ENCODE measurements at places on chromosomes 16 and 17. TPM values are rescaled to one million over a fixed set of nuclear protein-coding genes. Genes with fewer than 3 reads are reported as not detected.

DNA sequence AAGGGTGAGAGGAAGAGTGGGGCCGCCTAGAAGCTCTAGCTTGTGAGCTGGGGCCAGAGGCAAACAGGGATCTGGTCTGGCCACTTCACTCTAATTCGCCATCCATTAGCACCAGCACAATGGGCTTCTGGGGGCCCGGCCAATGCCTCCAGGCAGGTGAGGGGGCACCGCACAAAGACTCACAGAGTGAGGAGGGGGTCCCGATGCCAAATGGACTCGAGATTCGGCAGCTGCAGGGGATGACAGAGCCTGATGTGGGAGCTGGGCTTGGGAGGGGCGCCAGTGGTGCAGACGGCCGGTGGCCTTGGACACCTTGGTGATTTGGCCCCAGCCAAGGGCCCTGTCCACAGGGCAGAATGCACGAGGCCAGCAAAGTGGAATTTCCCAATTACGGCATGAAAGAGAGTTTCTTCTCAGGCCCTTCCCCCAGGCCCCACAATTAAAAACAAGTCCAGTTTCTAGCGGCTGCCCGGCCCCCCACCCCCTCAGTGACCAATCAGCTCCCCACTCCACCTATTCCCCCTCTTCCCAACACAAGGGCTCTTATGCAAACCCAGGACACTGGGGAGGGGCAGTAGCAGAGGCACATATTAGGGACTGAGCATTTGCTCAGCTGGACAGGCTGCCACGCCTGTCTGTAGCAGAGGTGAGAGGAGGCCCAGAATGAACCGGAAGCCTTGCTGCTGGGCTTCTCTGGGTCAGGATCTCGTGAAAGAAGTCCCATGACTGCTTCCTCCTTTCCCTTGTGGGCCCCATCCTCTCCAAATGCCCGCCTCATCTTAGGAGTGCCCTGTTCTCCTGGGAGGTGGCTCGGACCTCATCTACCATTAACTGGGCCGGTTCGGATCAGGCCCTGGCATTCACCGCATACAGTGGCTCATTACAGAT is 39.4 kb upstream of the MTSS2 start:
- H3K4me1 ChIP-seq, result peaks cover 34% of the 10 kb centered on the region
- H3K27me3 ChIP-seq, result no peaks in the 10 kb centered on the region
- H3K27ac ChIP-seq, result no peak overlapping the region
- no peak overlapping the region for H3K4me3 ChIP-seq
- H3K36me3 ChIP-seq, result peaks cover under 1% of the 10 kb centered on the region
- no peak for DNase-seq

DNA sequence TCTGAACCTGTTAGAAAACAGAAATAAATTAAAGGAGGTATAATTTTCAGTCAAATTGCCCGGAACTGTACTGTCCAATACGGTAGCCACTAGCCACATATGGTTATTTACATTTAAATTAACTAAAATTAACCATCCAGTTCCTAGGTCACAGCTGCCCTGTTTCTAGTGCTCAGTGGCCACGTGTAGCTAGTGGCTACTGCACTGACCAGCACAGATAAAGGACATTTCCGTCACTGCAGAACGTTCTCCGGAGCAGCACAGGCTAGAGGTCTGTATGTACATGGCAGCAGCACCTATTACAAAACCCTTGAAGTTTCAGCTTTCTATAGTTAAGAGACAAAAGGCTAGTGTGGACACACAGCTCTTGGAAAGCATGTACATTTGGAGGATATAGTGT is 33.7 kb downstream of the CPSF4L start:
- no peaks in the 10 kb centered on the region for H3K27me3 ChIP-seq
- peak overlapping the region; percentile 42 for H3K27ac ChIP-seq
- H3K4me1 ChIP-seq, result peaks cover 25% of the 10 kb centered on the region
- H3K4me3 ChIP-seq, result no peak overlapping the region
- DNase-seq, result no peak
- peaks cover 5% of the 10 kb centered on the region for H3K36me3 ChIP-seq

GRCh38 chr17:69495787-69496186 is 81.3 kb downstream of the MAP2K6 start:
- H3K4me1 ChIP-seq, result peaks cover 4% of the 10 kb centered on the region
- no peak overlapping the region for H3K4me3 ChIP-seq
- DNase-seq, result no peak
- no peak overlapping the region for H3K27ac ChIP-seq
- H3K36me3 ChIP-seq, result no peaks in the 10 kb centered on the region

GRCh38 chr17:75078284-75079022 is 9.3 kb upstream of the SLC16A5 start:
- no peaks in the 10 kb centered on the region for H3K36me3 ChIP-seq
- no peak overlapping the region for H3K4me3 ChIP-seq
- peaks cover 5% of the 10 kb centered on the region for H3K4me1 ChIP-seq
- DNase-seq, result no peak

- no peak overlapping the region for H3K4me3 ChIP-seq
- H3K36me3 ChIP-seq, result no peaks in the 10 kb centered on the region
- DNase-seq, result peak; percentile 81
Measured at GRCh38 chr17:45235416-45236281, 14.0 kb downstream of the FMNL1 start.

DNA sequence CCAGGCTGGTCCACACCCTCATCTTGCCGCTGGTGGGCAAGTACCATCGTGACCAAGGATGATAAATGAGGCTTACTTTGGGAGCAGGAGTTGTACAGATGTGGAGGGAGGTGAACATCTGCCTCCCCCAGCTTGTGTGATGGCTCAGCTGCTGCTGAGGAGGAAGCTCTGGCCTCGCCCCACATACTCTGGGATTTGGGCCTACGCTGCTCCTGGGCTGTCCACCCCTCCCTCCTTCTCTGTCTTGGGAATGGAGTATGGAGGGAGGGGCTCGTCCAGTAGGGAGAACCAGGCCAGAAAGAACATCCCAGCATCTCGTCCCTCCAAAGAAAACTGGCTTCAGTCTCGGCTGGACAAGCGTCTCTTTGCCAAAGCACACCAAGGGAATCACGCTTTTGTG is 134.8 kb upstream of the CDC42EP4 start:
- no peak overlapping the region for H3K27ac ChIP-seq
- no peaks in the 10 kb centered on the region for H3K36me3 ChIP-seq
- DNase-seq, result no peak
- H3K4me1 ChIP-seq, result peaks cover 6% of the 10 kb centered on the region
- H3K4me3 ChIP-seq, result no peak overlapping the region

DNA sequence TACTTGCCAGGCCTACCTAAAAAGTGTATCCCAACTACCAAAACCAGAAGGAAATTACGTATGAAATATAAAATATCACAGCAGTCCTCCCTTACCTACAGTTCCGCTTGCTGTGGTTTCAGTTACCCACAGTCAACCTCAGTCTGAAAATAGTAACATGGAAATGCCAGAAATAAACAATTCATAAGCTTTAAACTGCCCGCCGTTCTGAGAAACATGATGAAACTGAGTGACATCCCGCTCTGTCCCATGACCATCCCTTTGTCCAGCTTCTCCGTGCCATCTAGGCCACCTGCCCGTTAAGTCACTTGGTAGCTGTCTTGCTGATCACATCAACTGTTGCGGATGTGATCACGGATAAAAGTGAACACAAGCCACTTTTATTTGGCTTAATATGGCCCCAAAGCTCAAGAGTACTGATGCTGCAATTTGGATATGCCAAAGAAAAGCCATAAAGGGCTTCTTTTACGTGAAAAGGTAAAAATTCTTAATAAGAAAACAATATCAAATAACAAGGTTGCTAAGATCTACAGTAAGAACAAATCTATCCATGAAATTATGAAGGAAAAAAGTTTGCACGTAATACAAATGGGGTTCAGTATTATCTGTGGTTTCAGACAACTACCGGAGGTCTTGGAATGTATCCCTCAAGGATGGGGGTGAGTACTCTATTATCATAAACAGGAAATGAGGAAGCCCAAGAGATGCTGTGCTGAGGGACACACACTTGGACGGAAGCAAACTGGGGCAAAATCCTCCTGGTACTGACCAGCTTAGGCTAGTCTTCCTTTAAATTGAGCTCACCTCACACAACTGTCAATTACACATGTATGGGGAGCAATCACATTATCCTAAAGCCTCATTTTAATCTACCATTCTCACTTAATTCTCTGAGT is 8.2 kb downstream of the USP22 start:
- no peak for DNase-seq
- H3K27ac ChIP-seq, result no peak overlapping the region
- no peak overlapping the region for H3K4me3 ChIP-seq
- peaks cover 40% of the 10 kb centered on the region for H3K4me1 ChIP-seq
- H3K36me3 ChIP-seq, result peaks cover 22% of the 10 kb centered on the region
- no peaks in the 10 kb centered on the region for H3K27me3 ChIP-seq

DNA sequence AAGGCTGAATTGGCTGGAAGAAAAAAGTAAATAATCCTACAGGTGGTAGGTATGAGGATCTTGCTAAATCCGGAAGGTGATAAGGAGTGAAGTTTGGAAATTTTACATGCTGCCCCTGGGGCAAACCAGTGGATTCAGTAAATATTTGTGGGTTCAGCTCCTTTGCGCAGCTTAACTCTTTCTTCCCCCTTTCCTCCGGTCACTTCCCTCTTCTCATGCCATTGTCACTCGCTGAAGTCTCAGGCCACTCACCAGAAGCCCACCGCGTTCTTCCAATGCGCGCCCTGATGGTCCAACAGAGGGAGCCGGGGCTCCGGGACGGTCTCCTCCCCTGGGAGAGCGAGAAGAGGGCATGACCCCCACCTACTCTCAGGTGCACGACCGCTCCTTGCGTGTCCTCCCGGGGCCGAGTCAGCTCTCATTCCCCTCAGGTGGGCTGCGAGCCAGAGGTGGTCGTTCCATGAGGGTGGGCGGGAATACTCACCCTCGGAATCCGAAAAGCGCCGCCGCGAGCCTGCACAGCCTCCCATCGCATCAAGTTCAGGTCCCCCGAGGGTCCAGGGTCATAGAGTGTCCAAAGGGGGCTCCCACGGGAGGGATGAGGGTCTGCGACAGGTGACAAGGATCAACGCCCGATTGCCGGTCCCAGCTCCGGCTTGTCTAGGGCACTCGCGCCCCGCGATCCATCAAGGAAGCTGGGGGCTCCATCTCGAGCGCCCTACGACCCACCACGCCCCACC is 474 bp downstream of the CLN3 start:
- H3K4me3 ChIP-seq, result peak overlapping the region; percentile 82
- DNase-seq, result peak; percentile 68
- peak overlapping the region; percentile 51 for H3K27ac ChIP-seq
- H3K4me1 ChIP-seq, result no peaks in the 10 kb centered on the region
- H3K27me3 ChIP-seq, result no peaks in the 10 kb centered on the region

GRCh38 chr17:29045026-29045425 is 2.1 kb downstream of the PIPOX start:
- H3K4me3 ChIP-seq, result no peak overlapping the region
- H3K27ac ChIP-seq, result no peak overlapping the region
- H3K27me3 ChIP-seq, result no peaks in the 10 kb centered on the region
- peaks cover 49% of the 10 kb centered on the region for H3K4me1 ChIP-seq
- no peaks in the 10 kb centered on the region for H3K36me3 ChIP-seq

DNA sequence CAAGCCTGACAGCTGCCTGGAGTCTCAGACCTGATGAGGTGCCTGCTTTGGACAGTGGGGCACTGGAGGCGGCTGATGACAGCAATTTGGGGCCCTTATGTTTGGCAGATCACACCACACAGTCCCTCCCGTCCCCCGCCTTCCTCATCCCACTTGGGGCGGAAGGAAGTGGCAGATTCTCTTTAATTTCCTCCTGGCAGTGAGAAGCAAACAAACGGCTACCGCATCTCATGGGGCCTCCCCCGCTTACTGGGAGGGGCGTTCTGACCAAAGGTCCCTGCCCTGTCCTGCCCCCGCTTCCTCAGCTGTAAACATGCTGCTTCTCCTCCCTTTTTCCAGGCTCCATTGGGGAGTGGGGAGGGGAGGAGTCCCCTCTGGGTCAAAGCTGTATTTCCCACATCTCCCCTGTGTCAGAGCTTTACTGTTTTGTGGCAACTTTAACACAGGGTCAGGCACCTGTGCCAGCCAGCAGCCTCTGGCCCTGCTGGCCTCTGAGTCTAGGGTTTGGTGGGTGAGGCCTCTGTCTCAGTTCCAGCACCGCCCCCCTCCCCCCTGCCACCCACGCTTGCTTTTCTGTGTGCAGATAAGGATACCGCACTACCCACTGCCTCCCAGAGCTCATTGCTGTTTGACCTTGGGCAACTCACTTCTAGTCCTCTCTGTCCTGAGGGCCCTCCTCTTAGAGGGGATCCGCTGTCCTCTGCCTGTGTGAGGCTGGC is 5.4 kb upstream of the NFATC3 start:
- no peaks in the 10 kb centered on the region for H3K36me3 ChIP-seq
- no peaks in the 10 kb centered on the region for H3K27me3 ChIP-seq
- H3K27ac ChIP-seq, result no peak overlapping the region
- H3K4me3 ChIP-seq, result no peak overlapping the region
- DNase-seq, result no peak
- 0 out of 2 replicates have a peak, but pooled peaks cover 6% of the 10 kb centered on the region for H3K4me1 ChIP-seq

DNA sequence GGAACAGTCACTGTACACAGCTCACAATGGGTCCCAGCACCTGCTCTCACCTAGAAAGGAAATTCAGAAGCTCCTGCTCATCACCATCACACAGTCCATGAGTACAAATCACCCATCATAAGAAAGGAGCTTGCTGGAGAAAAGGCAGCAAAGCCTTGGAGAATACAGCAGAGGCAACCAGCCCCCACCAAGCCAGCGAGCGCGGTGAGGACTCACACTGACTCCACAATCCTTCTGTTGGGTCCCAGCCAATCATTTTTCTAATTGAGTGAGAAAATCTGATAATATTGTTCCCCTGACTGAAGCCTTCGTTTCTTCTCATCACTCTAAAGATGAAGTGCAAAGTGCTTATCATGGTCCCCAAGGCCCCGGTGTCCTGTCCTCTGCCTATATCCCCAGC is 298.3 kb downstream of the SLC39A11 start:
- no peaks in the 10 kb centered on the region for H3K4me1 ChIP-seq
- DNase-seq, result no peak
- H3K4me3 ChIP-seq, result no peak overlapping the region

- DNase-seq, result no peak
- no peak overlapping the region for H3K27ac ChIP-seq
- H3K4me3 ChIP-seq, result no peak overlapping the region
- no peaks in the 10 kb centered on the region for H3K36me3 ChIP-seq
- H3K4me1 ChIP-seq, result no peaks in the 10 kb centered on the region
Measured at GRCh38 chr16:48914070-48914469, 304.1 kb upstream of the N4BP1 start.

- no peak overlapping the region for H3K27ac ChIP-seq
- no peak overlapping the region for H3K4me3 ChIP-seq
- H3K36me3 ChIP-seq, result peaks cover 10% of the 10 kb centered on the region
- no peaks in the 10 kb centered on the region for H3K27me3 ChIP-seq
Measured at GRCh38 chr17:29659155-29659554, 36.4 kb upstream of the CORO6 start.

DNA sequence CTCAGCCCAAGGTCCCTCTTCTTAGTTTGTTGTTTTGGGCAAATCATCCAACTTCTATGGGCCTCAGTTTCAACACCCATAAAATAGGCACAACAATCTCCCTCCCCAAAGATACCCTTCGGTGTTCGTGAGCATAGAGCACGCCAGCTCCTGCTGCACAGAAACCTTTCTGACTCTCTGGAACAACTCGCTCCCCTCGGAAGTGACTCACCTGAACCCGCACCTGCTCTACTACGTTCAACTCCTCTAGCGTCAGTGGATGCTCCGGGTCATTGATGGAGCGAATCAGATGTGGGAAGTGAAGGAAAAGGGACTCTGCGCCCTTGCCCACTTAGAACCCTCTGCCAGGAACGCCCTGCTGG is 445 bp downstream of the CIAO2B start:
- peaks cover 7% of the 10 kb centered on the region for H3K4me1 ChIP-seq
- DNase-seq, result no peak
- H3K36me3 ChIP-seq, result peaks cover 7% of the 10 kb centered on the region
- no peaks in the 10 kb centered on the region for H3K27me3 ChIP-seq
- peak overlapping the region; percentile 85 for H3K4me3 ChIP-seq
- peak overlapping the region; percentile 85 for H3K27ac ChIP-seq

KRTAP4-2 gene
- polyA plus RNA-seq, result not detected

KRTAP2-1 gene
- not detected for polyA plus RNA-seq

ACSM3 gene
- polyA plus RNA-seq, result 0.44 TPM

KRTAP4-5 gene
- not detected for polyA plus RNA-seq

KRT32 gene
- not detected for polyA plus RNA-seq

CBLN1 gene
- not detected for polyA plus RNA-seq

KRTAP2-3 gene
- 0.39 TPM for polyA plus RNA-seq

MAPT gene
- 0.74 TPM for polyA plus RNA-seq

PGAP3 gene
- 20.9 TPM for polyA plus RNA-seq

All from SK-N-SH (cell line).